Cortex of kidney (tissue), 1 donor: ENCODE measurements at places on chromosomes 12 and 14.

- no peak for DNase-seq
Observed at GRCh38 chr12:41532072-41532471, 344.0 kb downstream of the PDZRN4 start.

GRCh38 chr14:104794631-104794992 is 936 bp downstream of the AKT1 start:
- DNase-seq, result no peak

DNA sequence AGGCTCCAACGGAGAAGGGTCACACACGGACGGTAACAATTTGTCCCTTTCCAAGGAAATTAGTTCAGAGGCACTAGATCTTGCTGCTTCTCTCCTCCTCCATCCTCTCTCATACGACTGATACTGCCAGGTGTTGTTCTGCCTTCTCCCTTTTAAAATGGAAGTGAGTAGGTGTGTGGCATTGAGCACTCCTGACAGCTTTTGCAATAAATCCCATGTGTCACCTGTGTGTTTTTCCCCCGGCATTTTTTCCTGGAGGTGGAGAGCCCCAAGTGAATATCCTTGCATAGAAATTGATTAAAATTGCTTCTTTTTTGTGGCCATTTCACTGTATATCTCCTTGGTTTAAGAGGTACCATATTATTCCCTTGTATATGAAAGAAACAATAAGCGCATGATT is 26.2 kb upstream of the AKAP5 start:
- DNase-seq, result no peak

DNA sequence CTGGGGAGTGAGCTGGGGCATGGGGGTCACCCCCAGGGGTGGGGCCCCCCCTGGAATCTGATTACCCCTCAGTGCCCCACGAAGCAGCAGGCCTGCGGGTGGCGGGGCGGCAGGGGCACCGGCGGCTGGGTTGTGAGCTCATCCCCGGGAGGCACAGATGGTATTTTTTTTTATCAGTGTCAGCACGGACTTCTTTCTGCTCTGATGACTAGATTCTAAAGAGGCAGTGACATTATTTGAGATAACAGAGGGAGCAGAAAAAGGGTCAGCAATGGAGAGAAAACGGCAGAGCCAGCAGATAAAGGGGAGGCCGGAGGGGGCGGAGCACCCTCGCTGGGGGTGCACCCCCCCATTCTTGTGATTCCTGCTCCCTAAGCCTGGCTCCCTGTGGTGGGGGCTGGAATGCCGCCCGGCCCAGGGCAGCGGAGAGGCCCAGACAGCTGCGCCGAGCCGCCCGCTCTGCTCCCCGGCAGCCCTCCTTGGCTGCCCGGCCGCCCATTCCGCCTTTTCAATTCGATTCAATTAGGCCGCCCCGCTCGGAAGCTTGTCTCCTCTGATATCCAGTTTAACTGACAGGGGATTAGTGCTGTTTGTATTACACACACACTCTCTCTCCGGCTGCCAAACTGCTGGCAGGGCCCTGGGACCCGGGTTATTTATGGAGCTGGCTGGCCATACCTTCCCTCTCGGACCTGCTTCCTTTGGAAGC is 32.9 kb downstream of the MVK start:
- no peak for DNase-seq

GRCh38 chr14:105299654-105300541 is 903 bp downstream of the BRF1 start:
- DNase-seq, result no peak

- DNase-seq, result no peak
Observed at GRCh38 chr12:14989790-14990189, 16.9 kb downstream of the PDE6H start.

GRCh38 chr12:128018067-128018466 is 248.9 kb upstream of the TMEM132C start:
- no peak for DNase-seq

- no peak for DNase-seq
Observed at GRCh38 chr12:113867258-113867657, 98.9 kb downstream of the RBM19 start.

DNA sequence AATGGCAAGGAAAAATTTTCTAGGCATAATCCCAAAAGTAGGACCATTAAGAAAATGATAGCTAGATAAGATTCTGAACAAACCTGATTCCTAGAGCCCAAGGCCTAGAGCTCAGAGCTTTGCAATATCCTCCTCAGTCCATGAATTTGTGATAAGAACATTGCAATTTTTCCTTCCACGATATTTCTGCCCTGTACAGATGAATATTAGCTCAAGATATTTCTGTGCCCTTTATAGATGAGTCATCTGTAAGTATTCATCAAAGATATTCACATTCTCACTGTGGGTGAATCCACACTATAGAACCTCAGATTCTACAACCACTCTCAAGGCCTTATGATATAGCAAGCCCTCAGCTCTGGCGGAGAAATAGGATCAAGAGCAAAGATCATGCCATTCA is 37.5 kb downstream of the EAPP start:
- DNase-seq, result no peak

GRCh38 chr14:75277008-75277814 is 1.4 kb upstream of the FOS start:
- DNase-seq, result no peak

DNA sequence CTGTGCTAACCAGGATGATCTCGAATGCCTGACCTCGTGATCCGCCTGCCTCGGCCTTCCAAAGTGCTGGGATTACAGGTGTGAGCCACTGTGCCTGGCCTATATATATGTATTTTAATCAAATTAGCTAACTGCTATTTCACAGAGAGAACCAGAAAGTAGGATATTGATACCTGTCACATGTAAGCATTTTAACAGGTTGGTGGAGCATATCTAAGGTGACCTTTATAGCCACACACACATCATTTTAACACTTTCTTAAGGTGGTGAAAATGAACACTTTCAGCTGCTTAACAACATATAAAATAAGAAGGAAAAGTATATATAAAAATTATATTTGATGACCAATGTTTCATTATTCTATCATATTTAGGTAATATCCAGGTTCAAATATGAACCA is 57.0 kb upstream of the ATF7IP start:
- DNase-seq, result no peak

GRCh38 chr14:38646391-38646790 is 390.5 kb upstream of the CLEC14A start:
- no peak for DNase-seq

DNA sequence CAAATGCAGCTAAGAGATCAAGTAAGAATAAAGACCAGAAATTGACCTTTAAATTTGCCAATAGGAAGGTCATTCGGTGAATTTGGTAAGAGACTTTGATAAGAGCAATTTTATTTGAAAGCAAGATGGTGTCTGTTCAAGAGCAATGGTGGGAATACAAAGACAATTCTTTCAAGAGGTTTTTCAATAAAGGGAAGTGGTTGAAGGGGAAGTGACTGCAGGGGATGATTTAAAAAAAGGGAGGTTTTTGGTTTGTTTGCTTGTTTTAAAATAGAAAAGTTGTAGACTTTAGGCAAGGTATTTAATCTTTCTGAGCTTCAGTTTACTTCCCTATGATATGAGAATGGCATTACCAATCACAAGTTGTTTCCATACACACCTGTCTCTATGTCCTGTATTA is 4.3 kb upstream of the APPL2 start:
- no peak for DNase-seq

GRCh38 chr14:24259282-24260025 is 3.5 kb downstream of the TGM1 start:
- DNase-seq, result no peak

DNA sequence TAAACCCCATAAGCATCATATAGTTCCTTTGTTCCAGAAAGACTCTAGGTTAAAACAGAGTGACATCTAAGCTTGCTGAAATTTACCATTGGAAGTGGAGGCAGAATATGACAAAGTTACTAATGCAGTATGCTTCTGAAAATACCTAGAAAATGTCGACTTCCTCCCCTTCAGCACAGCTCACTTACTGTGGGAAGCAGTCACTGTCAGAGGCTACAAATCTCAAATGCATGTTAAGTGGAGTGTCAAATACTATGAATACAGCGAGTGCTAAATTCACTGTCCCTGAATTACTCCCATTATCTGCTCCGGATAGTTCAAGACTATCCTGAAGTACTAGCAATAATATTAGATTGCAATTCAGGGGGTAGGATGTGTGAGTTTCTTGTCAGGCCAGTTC is 1454.6 kb downstream of the AACS start:
- DNase-seq, result no peak

DNA sequence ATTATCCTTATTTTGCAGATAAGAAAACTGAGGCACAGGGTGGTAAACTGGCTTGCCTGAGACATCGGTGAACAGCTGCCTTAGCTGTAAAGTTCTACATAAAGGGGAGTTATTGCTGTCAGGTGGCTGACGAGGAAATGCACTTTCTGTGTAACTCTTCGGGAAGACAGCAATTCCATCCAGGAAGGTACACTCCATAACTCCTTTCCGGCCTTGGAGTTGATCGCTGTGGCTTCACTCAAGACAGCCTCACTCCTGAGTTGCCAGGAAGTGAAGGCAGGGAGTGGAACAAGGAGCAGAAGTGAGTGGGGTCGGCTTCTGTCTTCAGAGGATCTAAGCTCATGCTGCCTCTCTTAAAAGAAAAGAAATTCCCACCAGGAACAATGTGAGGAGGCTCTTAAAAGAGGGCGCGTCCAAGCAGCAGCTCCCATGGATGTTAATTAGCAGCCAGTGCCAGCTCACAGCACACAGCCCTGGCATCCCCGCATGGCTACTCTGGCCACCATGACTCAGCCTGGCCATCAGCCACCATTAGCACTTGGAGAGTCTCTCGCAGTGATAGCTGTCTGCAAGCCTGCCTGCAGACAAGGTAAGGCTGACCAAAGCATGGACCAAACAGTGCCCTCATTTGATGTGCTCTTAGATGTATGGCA is 60.3 kb downstream of the NUAK1 start:
- DNase-seq, result no peak

DNA sequence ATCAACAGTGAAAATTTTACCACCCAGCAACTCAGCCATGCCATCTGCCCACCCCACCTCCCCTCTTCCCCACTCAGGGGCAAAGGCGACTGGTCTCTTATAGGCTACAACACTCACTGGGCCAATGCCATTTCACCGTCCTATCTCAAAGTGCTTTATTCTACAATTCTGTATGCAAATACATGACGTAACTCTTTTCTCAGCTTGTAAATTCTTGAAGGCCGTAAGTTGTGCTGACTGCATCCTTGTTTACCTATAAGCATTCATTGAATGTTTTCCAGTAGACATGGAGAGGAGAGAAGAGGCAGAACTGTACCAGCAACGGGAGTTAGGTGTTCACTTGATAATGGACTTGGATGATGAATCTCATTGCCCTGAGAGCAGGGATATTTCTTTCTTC is 15.6 kb downstream of the BCL2L14 start:
- DNase-seq, result no peak

GRCh38 chr12:46266382-46266791 is 2.5 kb downstream of the SLC38A1 start:
- DNase-seq, result no peak

- DNase-seq, result no peak
Observed at GRCh38 chr12:47242426-47242825, 162.7 kb upstream of the AMIGO2 start.

DNA sequence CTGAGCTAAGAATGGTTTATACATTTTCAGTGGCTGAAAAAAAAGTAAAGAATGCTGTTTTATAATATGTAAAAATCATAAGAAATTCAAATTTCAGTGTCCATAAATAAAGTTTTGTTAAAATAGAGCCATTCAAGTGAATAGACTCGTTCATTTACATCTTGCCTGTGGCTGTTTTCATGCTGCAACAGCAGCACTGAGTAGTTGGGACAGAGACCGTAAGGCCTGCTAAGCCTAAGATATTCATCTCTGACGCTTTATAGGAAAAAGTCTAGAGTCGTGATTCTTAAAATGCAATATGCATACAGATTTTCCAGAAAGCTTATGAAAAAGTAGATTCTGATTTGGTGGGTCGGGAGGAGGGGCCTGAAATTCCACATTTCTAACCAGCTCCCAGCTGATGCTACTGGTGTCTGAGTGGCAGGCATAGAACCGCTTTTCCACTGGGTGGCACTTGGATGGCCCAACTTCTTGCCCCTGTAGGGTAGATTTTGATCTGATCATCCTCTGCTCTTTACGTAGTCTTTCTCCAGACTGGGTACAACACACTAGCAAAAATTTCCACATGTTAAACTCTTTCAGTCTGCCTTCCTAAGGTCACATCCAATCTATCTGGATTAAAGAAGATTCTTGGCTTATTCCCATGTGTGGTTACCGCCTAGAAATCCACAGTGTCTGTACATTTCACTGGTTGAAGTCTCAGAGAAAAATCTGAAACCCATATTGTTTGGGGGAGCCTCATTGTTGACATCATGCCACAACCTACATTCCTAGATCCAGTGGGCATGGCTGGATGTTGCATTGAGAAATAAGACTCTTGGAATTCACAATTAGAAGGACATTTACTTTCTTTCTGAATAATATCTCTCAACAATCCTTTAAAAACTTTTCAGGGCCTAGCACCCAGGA is 151.2 kb downstream of the C12orf75 start:
- DNase-seq, result no peak

DNA sequence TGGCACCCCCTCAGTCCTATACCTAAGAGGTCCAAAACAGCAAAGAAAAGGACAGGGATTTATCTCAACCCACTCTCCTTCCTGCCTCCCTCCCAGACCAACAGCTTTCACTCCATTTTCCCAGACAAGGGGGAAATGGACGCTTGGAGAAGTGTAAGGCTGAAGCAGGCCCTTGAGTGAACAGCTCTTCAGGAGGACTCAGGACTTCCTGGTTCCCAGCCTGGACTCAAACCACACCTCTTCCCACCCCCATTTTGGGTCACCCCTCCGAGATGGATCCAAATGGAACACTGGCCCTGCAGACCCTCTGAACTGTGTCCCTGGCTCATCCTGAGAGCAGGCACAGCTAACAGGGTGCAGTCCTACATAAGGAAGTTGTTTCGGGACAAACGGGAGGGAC is 2.7 kb downstream of the KMT2D start:
- no peak for DNase-seq

- DNase-seq, result no peak
Observed at GRCh38 chr14:71021347-71022011, 114.2 kb downstream of the PCNX1 start.

DNA sequence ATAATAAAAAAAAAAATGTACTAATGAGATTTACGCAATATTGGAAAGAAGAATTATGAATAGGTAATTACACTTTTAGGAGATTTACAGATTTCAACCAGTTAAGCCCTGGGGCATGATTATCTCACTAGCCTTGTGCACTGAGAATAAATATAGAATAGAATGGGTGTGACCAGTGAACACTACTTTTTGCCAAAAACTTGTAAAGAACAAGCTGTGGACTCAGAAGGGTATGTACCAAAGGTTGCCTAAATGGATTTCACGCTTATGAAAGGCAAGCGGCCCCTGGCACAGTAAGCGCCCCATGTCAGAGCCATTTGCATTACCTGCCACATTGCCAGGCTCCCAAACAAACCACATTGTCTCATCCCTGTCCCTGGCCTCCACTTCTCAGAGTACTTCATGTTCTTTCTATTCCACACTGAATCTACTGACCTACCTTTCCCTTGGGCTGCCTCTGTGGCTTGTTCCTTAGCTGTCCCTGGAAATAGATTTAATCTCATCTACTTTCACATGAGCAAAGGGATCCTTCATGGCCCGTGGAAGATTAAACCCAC is 170.6 kb upstream of the DIO2 start:
- DNase-seq, result no peak

GRCh38 chr12:53596920-53597363 is 29.2 kb downstream of the ATF7 start:
- DNase-seq, result no peak

GRCh38 chr12:46577063-46577776 is 204.6 kb upstream of the SLC38A2 start:
- DNase-seq, result no peak
